ENCODE measurements at places on chromosomes 2 and 18.
A peak's percentile ranks its signal among the peaks of the same experiment; 100 is the strongest.

DNA sequence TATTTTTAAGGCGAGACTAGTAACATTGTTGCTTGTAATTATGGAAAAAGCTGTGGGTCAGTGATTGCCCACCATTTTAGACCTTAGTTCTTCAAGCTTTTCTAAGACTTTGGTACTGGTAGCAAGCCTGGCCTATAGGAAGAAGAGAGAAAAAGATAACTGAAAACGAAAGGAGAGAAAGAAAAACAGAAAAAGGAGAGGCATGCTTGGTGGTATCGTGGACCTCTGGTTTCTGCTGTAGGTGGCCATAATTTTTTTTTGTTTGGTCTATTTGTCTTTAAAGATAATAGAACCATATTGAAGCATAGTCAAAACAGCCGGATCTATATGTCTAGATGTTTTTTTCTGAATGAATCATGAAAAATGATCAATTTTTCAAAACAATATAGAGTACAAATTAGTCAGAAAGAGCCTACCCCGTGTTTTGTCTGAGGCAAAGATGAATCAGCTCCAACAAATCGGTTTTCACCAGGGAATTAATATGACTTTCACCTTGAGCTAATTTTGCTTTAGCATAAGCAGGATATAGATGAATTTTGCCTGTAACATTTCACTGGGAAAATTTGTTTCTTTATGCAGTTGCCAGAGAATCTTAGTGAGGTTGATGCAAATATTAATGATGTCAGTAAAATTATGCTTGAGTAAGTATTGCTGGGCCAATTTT lies 45.7 kb downstream of the CCDC85A start:
- no peak for DNase-seq

- no peak for DNase-seq
Measured at GRCh38 chr18:31740180-31740579, 20.5 kb downstream of the SLC25A52 start.

DNA sequence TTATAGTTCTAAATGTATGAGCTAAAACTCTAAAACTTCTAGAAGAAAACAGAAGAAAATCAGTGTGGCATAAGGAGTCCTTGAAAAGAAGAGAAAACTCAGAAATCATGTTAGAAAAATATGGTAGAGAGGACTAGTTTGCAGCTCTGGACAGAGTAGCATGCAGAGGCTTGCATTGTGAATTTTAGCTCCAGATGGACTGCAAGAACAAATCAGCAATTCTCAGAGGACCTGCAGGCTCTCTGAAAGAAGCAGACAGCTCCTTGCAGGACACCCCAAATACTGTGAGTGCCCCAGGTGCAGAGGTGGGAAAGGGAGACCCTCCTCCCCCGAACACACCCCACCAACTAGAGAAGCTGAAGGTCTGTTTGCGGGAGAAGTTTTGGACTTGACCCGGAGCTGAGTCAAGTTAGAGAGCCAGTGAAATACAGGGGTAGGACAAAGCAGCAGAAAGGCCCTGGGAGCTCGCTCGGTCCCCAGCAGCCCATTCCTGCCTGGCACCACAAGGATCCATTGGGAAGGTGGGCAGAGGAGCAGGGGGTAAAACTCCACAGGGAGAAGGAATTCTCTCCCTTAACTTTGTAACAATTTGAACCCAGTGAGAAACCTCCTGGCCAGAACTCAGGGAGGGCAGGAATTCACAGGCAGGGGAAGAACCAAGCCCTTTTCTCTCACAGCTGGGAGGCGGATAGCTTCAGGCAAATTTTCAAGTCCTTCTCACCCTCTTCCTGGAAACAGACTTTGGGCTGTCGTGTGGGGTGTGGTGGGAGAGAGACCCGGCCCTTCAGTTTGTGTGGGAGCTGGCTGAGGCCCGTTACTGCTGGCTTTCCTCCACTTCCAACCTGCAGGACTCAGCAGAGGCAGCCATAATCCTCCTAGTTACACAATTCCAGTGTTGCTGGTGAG lies 216.2 kb upstream of the SLC35G4 start:
- peak; percentile 1 for DNase-seq

- DNase-seq = peak; percentile 36
Measured at GRCh38 chr2:28326881-28327505, 65.7 kb upstream of the FOSL2 start.

DNA sequence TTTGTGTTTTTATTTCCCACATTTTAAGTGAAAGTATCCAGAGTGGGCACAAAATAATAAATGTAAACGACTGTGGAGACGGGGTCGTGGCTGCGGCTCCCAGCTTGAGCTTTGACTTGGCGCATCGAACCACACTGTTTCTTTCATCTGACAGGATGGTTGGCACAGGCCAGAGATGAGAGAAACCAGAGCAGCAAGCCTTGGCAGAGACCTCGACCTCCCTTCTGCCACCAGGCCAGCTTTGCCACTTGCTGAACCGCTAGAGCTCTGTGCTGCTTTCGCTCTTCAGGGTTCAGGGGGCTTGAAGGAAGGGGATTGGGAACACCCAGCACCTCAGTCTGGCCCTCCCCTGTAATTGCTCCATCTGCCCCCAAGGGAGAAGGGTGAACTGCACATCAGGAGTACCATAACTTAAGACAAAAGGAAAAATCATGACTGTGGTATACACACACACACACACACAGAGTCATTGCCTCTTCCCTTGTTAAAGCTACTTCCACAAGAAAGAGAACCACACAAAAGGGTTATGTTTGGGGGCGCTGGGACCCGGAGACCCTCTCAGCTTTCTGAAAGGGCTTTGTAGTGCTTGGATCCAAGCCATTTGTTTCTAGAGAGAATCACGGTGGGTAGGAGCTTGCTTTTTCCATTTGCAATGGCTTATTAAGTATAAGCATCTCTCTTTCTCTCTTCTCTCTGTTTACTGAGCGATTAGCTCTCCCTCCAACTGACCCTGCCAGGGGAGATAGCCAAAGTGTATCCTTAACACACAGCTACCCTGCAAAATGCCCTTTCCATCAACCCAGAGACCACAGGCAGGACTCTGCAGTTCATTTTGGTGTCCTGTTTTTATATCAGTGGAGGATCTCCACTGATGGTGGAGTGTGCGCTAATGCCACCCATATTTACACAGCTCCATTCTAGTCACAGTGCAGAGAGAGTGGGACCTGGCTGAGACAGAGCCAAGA lies 23.0 kb downstream of the POU3F3 start:
- no peak for DNase-seq

- no peak for DNase-seq
Measured at GRCh38 chr18:69883781-69884180, 63.9 kb downstream of the CD226 start.

DNA sequence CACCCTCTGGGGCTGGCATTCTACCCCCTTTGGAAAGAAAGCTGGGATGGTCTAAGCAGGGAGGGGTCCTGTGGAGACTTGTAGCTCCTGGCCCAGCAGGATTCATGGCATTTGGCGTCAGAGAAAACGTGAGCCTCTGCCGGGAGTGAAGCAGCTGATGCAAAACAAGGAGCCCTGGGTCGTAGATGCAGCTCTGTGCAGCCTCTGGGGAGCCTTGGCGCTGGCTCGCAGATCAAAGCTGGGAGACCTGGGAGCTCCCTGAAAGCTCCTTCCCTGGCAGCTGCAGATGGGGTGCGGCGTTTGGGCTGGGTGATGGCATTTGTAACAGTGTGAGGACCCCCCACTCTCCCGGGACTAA lies 148.3 kb downstream of the KLHL29 start:
- DNase-seq = no peak

Measured in EH (cell line).